ENCODE measurements at places on chromosomes 2 and 18.

- DNase-seq, result no peak
Observed at GRCh38 chr2:166081131-166081632, 46.6 kb downstream of the SCN1A start.

GRCh38 chr2:84083984-84084383 is 375.1 kb downstream of the SUCLG1 start:
- no peak for DNase-seq

DNA sequence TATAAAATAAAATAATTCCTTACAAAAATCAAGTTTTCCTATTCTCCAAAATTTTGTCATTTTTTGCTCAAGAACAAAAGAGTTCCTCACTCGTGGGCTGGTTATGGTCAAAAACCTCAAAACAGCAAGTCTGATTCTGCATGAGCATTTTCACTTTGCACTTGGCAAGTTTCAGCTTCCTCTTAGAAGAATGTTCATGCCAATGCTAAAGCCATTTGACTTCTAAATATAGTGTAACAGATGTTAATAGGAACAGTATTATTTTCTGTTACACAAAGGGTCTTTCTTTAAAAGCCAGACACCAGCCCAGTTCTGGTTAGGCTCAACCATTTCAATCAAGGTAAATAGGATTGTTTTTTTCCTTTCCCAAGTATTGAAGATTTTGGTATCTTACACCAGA is 261.3 kb upstream of the CCDC68 start:
- DNase-seq, result no peak

GRCh38 chr2:171482877-171483276 is 39.4 kb upstream of the CYBRD1 start:
- no peak for DNase-seq
